MV-4-11 (cell line): ENCODE measurements at places on chromosomes 7 and 10.

DNA sequence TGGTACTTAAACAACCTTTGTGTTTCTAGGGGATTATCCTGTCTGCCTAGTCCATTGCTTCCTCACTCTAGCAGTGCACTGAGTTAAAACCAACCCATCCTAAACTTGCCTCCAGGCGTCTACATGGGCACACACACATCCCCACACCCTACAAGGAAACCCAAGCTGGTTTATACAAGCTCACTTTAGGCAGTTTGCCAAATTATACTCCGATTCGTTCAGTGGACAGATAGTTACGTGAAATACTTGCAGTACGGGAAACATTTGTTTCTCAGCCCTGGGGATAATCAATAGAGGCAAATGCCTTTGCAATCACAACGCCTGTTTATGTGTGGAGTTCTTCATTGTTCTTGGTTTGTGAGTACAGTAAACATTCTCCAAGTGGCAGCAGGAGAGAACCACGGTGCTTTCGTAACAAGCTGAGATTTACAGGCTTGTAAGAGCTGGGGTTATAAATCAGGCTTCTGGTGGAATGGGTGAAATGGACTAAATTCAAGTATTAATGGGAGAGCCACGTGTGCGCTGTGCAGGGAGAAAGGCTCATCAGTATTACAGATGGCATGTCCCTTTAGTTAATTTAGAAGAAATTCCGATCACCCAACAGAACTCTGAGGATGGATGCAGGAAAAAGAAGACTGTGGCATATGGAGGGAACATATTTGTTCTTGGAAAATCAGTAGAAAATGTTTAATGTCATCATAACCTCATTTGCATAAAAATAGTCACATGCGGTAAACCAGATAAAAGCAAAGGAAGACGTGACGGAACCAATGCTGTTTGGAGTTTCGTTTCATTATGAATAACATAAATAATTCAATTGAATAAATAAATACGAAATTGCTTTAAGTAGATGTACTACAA, 217.1 kb downstream of the GALNT17 start:
- no peak for DNase-seq

GRCh38 chr7:39304178-39304577, 262.0 kb upstream of the YAE1 start:
- no peak for DNase-seq

DNA sequence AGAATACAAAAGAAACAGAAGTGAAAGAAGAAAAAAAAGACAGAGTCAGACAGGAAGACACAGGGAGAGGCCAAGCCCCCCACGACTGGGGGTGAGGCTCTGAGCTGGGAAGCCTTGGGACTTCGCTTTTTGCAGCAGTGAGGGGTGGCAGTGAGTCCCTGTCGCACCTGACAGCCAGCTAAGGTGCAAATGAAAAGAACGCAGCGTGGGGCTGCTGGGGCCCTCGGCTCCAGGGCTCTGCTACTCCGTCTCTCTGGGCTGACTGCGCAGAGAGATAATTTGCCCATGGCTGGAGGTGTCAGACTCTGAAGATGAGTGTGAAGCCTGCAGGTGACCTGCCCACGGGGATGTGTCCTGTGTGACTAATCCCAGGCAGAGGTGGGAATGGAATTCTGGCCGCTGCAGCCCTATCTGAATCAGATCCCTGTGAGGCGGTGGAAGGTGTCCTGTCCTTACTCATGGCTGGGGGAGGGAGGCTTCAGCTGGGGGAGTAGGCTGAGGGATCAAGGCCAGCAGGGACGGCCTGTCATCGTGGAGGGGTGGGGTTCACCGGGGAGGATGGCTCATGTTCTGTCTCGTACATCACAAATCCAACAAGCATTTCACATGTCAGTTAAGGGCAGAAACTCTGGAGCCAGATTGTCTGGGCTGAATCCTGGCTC, 96.4 kb downstream of the SLIT1 start:
- DNase-seq: peak; percentile 17

- DNase-seq: no peak
Observed at GRCh38 chr10:95397747-95398146, 106.9 kb upstream of the PDLIM1 start.

DNA sequence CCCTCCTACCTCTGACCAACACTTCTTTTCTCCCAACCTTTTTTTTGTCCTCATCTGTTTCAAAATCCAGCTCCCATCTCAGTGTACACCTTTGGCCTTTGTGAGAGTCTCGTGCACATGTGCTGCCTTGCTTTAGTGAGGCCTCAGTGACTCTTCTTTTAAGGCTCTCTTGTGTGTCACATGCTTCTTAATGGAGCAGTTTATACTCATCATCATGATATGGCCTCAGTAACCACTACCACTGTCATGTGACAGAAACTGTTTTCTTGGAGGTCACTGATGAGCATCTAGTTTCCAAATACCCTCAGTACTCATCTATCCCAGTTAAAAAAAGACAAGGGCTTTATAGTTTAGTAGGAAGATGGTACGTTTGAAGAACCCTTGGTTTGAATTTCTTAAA, 8.1 kb upstream of the ARHGAP22 start:
- DNase-seq: no peak

DNA sequence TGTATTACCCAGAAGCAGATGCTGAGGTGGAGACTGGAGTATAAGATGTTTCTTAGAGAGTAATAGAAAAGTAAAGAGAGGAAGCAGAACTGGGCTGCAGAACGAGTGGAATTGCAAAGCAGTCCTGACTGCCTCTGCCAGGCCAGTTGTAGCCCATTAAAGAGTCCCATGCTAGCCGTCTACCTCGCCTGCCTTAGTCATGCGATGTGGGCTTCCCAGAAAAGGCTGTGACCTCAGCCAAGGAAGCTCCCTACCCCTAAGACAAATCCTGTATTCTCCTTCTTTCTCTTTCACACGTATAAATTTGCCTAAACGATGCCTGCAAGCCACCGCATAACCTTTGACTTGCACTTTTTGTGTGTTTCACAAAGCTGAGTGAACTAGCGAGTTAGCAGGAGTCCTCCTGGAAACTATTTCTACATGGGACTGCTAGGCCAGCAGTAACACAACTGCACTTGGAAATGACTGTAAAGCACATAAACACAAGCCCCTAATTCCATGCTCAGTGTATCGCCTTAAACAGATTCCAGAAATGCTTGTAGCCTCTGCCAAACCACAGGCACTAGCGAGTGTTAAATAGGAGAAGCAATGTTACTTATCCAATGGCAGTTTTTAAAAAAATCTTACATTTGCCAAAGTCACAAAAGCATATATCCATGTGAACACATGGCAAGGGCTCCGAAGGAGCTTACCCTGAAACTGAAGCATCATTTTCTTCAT, 47.4 kb upstream of the GNAI1 start:
- no peak for DNase-seq

- DNase-seq: no peak
Observed at GRCh38 chr10:24804392-24804791, 80.7 kb upstream of the ARHGAP21 start.

DNA sequence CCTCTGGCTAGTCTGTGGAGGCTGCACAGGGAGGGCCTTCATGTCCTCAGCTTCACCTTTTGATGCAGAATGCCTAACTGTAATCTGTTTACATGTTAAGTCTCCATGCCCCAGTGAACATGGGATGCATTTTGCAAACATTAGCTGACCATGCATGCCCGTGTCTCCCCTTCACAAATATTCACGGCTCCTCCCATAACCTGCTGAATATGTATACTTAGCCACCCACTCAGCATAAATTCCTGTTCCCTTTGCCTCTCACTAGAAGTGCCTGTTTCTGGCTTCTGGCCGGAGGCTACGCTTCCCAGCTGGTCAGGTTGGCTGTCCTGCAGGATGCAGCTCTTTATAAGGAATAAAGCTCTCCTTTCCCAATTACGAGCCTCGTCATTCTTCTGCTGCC, 552.7 kb downstream of the DNAJB6 start:
- no peak for DNase-seq

DNA sequence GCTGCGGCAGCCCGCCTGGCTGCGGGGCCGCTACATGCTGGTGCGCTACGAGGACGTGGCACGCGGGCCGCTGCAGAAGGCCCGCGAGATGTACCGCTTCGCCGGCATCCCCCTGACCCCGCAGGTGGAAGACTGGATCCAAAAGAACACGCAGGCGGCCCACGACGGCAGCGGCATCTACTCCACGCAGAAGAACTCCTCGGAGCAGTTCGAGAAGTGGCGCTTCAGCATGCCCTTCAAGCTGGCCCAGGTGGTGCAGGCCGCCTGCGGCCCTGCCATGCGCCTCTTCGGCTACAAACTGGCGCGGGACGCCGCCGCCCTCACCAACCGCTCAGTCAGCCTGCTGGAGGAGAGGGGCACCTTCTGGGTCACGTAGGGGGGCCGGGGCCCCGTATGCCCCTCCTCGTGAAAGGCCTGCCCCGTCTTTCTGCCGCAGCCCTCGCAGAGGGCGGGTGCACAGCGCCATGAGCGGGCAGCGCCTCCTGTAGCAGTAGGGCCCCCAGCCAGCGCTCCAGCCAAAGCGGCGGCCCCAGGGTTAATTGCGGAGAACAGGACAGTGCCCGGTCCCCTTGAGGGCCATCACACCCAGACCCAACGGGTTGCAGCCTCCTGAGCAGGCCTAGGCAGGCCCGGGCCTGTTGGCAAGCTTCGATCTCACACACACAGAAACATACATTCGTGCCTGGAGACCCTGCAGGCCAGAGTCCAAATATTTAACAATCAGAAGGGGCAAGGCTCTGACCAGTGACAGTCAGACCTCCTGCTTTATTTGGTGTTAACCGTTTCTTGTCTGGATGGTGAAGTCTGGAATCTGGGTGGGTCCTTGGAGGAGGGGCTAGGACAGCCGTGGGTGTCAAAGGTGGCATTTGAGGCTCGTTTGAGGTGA, 44.1 kb downstream of the CHST3 start:
- DNase-seq: no peak

DNA sequence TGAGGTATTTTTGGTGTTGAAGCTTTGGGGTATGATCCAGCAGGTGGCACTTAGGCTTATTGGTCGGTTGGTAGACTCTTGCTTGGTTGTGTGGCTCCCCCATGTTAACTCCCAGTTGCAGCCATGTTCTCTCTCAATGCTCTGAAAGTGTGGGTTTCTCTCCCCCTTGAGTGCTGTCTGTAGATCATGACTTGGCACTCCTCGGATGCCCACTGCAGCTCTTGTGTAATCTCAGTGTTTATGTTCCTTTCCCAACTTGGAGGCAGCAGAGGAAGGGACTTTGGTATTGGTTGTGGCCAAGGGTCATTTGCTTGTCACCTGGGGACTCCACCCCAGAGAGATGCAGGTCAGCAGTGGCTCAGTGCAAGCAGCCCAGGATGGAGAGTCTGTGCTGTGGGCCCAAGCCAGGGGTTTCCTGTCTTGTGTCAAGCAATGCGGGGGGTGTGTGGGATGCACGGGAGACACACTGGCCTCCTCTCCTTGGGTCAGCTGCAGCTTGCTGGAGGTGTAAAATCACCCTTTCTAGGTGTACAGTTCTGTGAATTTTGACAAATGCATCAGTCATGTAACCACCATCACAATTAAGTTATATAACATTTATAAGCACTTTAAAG, 36.9 kb downstream of the PIK3CG start:
- DNase-seq: peak; percentile 12

- no peak for DNase-seq
Observed at GRCh38 chr7:54946764-54947163, 72.1 kb upstream of the EGFR start.

- DNase-seq: peak; percentile 85
Observed at GRCh38 chr10:128047991-128048818, 78.0 kb downstream of the MKI67 start.

GRCh38 chr7:18653381-18654155, 158.0 kb downstream of the HDAC9 start:
- DNase-seq: no peak

DNA sequence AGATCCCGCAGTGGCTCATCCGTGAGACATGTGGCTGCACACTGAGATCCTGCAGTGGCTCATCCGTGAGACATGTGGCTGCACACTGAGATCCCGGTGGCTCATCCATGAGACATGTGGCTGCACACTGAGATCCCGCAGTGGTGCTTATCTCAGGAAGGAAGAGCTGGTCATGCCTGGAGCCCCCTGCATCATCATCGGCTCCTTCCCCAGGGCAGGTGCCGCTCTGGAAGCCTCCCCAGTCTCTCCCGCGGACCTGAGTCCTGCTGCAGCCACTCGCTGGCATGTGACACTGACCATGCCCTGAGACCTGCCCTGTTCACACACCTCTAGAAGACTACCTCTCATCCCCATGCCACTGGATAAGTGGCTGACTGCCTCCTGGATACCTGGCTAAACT, 181.3 kb downstream of the PTPRN2 start:
- DNase-seq: no peak

- DNase-seq: peak; percentile 83
Observed at GRCh38 chr10:102001435-102002068, 54.4 kb downstream of the ARMH3 start.

DNA sequence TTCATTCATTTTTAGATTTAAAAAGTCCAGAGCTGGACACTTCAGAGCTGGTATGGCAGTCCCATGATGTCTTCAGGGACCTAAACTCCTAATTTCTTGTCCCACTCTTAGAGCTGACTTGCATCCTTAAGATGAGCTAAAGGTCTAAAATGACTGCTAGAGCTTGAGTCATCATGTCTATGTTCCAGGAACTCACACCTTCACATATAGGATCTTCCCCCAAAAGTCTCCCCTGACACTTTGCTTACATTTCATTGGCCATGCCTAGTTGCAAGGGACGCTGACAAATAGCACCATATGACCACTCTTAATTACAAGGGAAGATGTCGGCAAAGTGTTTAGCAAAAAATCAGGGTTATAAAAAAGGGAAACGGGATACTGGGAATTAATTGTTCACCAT, 10.4 kb upstream of the AOAH start:
- no peak for DNase-seq

DNA sequence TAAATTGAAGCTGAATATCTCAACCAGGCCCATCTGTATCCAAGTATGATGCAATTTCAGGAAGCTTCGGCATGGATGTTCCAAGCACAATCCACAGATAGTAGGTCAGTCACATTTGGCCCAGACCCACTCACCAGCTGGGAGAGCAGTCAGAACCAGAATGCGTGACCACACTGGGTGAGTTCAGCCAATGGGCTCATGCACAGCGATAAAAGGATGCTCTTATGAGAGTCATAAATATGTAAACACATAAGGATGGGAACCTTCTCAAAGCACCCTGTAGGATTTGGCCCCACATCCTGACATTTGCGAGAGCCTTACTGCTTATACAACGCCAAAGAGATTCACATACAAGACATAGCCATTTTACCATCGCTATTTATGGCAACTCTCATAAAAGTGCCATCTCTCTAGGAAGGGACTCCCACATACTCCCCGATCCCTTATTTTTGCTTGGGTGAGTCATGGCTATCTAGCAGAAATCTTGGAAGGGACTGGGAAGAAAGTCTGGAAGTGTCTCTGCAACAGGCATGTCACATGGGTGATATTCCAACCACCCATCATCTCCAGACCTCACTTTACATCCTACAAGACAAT, 3.0 kb downstream of the AFAP1L2 start:
- no peak for DNase-seq

DNA sequence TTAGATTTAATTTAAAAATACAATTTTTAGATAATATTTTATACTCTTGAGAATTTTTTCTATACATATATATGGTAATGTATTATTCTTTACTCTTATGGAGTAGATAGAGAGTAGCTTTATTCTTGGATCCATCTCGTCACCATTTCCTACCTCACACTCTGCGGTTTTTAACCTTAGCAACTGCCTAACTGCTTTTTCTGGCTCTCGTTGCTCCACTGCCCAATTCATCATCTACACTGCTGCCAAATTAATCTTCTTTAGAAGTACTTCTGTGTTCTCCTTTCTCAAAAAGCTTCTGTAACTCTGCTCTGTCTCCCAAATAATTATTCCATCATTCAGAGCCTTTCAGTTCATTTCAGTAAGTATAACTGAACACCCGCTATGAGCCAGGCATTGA, 35.3 kb downstream of the CAPZA2 start:
- DNase-seq: no peak
